ENCODE measurements at places on chromosomes 6 and 20.

GRCh38 chr6:157999168-158000051 lies 17.7 kb downstream of the SYNJ2 start:
- DNase-seq, result no peak

GRCh38 chr6:156948807-156949206 lies 171.6 kb downstream of the ARID1B start:
- no peak for DNase-seq

DNA sequence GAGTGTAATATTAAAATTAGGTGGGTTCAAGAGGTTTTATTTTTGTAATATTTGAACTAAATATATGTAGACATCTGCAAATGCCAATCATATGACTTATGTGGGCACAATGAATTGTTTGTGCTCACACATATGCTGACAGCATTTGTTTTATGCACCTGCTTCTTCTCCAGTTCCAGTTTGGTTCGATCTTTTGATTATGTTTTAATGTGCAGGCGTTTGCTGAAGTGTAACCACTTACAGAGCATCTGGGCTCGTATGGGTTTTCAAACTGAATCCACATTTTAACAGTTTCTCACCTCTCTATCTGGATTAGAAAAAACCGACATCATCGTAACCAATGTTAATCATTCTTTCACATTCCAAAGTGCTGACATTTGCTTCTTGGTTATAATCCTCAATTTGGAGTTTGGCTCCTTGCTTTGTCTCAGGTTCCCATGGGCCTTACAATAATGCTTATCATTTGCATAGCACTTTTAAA lies 129.1 kb upstream of the SPACA1 start:
- DNase-seq, result no peak

DNA sequence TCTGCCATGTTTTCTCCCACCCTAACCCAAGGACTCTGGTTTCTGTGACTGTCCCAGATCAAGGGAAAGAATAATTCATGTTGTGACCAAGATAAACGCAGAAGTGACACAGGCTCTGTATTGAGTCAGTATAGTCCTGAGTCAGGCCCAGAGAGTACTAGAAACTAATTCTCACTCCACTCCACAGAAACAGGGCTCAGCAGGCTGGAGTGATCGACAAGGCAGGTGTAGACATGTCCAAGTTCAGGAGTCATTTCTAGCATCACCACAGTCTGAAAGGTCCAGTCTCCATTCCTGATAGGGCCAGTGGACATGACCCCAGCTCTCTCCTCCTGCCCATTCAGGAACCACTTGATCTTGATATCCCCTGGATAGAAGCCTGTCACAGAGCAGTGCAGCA lies 2.7 kb downstream of the HLA-DOB start:
- DNase-seq, result no peak

DNA sequence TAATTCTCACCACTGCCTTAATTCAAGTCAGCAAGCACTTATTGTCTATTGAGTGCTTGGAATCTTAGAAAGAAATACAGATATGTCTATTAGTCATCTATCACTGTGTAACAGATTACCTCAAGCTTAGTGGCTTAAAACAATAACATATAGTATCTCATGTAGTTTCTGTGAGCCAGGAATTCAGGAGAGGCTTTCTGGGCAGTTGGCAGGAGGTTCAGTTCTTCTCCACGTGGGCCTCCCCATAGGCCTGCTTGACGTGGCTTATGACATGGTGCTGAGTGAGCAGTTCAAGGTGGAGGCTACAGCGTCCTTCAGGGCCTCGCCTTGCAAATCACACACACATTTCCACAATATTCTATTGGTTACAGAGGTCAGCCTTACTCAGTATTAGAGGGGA lies 69.7 kb downstream of the DTD1 start:
- no peak for DNase-seq

- no peak for DNase-seq
Observed at GRCh38 chr6:13422681-13423221, 64.6 kb downstream of the GFOD1 start.

GRCh38 chr6:160321729-160322505 lies 26.3 kb upstream of the SLC22A3 start:
- DNase-seq, result no peak

DNA sequence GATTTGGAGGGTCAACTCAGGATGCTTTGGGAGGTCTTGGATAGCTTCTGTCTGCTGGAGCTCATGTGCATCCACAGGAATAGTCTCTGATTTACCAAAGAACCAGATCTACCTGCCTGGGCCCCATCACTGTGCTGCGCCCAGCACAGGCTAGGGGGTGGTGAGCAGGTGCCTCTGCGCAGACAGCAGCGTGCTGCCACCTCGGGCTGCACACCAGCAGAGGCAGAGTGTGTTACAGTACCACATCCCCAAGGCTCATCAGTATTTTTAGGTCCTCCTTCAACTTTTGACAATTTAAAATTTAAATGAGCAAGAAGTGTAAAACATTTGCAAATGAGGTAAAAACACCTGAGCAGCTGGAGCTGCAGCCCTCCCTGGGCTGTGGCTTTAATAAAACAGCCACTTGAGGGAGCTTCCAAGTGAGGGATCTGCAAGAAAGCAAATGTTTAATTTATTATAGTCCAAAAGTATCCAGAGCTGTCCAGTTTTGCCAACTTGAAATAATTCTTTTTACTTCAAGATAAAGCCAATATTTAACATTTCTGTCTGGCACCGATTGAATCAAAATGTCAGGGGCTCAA lies 324.9 kb downstream of the ZFAND3 start:
- DNase-seq, result no peak

All from cortex of kidney (tissue), 1 donor.